Eye (tissue), 1 donor: ENCODE measurements at places on chromosomes 6 and 20.

- DNase-seq, result no peak
These were observed 29.0 kb downstream of the KCNG1 start for GRCh38 chr20:50993876-50994275.

- DNase-seq, result no peak
These were observed 121.2 kb downstream of the SGK1 start for GRCh38 chr6:134196568-134197193.

DNA sequence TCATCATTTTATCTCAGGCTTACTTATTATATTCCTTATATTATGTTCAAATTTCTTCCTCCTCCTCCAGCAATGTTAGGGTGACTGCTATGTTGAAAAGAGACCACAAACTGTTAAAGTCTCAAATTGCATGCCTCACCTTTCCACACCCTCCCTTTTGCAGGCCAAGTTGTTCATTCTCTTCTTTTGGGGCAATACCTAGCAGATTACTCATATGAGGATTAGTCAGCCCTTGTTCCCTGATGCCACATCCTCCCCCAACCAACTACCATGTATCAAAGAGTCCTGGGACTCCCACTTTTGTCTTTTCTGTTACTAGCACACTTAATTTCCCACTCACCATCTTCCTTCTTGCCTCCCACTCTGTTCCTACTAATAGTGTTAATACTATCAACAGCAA is 434.7 kb downstream of the BCKDHB start:
- no peak for DNase-seq

DNA sequence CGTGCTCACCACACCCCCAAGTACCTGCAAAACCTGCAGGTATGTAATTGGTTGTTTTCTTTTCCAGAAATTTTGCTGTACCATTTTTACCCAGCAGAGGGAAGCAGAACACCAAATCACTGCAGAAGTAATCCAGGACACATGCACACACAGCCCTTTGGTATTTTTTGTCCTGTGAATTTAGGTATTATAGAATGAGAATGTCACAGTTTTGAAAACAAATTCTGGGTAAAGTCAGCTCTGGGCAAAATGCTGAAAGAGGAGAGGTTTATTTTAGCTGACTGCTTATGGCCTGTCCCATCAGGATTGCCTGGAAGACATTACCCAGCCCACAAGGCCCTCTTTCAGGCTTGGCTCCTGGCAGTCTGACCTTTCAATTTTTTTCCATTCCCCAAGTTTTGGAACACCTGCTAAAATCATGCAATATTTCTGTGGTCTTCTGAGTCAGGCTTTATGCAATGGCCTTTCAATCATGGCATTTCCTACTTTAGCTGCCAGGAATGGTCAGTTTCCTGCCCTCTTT is 3.5 kb upstream of the EFHC1 start:
- DNase-seq, result peak; percentile 89

DNA sequence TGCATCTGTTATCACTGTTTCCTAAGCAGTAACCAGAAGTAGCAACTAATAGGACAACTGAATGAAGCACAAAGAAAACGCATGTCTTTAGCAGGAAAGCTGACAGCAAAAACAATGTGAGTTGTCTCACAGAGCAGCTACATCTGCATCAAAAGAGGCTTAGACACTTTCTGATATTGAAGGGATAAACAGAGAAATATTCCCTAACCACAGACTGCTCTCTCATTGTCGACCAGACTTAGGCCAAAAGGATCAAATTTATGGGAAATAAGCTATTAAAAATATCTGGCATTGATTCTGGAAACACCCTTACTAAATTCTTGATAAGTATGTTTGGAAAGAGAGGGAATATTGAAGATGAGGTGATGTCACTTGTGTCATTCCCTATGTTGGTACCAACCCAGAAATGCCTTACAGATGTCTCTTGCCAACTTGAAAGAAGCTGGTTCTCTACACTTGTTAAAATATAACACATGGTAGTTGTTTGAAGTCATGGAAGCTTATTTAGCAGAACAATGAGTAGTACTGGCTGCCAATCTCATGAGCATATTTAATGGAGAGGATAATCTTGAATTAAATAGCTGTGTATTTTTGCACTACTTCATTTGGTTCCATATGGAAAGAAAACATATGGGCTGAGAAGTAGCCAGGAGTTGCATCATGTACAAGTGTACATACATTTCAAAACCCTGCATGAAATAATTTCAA is 929.3 kb upstream of the MAN1A1 start:
- peak; percentile 47 for DNase-seq

DNA sequence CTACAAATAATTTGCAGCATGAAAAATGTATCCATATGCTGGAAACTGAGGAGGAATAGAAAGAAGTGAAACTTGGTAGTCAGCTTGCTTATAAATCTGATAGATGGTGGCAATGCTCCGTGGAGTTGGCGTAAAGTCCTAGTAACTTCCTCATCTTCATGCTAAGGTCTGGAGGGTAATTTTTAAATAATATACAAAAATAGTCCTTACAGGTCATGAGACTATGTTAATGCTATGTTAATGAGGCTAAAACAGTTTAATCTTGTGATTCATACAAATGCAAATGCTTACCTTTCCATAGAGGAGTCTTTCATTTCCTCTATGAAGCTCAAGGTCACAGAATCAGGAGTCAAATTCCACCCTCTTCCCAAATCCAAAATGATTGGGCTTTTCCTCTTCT is 9.4 kb upstream of the CRIP3 start:
- DNase-seq, result no peak

DNA sequence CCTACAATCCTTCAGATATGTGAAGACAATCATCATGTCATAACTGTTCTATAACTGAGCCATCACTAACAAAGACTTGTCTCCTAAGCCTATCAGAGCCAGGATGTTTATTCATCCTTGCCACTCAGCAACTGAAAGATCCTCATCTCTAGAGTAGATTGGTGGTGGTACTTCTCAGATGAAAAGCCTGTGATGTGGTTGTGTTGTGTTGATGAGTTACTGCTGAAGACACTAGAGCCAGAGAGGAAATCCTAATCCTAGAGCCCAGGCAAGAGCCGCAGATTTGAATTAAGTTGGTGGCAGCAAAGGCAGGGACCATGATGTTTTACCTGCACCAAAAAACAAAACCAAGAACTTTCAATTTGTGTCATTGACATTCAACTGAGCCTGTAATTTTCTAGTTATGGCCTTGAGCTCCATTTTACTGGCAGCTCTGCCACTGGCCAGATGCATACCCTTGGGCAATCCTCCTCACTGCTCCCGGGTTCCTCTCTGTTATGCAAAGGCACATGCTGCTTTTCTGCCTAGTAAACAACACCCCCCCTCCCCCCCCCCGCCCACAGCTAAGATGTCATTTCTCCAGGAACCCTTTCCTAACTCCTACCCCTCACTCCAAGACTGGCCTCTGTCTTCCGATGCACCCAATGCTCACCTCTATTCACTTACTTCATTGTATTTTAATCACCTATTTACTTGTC is 50.2 kb upstream of the REV3L start:
- no peak for DNase-seq

- peak; percentile 72 for DNase-seq
These were observed 78.6 kb upstream of the AKAP12 start for GRCh38 chr6:151160929-151161757.

DNA sequence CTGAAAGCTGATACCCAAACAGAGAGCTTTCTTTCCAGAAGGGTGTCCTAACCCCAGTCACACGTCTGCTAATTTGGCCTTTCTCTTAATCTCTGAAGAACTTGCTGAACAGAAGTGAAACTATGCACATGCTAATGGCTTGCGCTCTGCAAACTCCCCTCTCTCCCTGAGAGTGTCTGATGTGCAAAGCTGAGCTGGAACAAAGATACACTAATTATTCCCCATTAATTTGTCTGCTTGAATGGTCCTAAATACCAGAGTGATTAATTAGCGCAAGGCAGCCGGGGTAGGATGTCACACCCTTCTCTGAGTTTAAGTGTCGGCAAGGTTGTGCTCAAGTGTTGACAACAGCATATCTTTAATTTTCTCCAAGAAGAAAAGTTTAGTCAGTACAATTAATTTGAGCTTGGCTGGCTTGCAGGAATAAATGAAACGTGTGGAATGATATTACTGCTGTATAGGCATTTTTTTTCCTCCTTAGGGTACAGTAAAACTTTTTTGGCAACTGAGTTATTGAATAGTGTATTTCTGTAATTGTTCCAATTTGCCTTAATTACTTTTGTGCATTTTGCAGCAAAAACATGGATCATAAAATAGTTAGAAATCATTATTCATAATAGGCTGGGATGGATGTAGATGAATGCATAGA is 715.9 kb upstream of the POU3F2 start:
- peak; percentile 68 for DNase-seq

GRCh38 chr20:49948809-49949507 is 12.8 kb downstream of the RNF114 start:
- DNase-seq, result no peak

DNA sequence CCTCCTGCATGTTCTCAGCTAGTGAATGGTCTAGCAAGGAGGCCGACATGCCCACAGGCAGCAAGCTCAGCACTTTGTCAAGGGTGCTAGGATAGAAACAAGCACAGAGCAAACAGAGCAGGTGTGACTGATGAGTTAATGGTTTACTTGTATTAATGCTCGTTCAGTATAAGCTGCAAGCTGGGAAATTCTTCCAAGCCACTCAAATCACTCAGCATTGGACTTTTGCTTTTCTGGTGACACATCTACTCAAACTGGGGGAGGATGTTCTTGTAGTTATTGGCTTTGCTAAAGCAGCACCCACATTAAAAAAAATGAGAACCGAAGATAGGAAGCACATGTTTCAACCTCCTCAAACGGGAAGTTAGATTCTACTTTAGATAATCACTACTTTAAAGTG is 43.1 kb upstream of the NEDD9 start:
- no peak for DNase-seq

DNA sequence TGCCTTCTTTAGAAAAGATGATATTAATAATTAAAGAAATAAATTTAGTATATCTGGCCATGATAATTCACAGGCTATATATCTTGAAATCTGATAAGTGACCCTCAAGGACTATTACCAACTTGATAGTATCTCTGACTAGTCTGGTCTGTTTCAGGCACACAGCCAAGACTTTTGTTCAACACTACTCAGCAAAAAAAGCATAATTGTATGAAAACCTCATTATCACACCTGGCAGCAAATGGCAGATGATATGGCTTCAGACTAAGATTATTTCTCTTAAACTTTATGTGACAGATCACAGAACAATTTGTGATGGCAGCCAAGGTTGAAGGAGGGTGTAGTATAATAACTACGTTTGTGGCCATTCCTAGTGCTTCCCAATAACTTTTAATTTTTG is 114.7 kb downstream of the RWDD2A start:
- DNase-seq, result no peak

DNA sequence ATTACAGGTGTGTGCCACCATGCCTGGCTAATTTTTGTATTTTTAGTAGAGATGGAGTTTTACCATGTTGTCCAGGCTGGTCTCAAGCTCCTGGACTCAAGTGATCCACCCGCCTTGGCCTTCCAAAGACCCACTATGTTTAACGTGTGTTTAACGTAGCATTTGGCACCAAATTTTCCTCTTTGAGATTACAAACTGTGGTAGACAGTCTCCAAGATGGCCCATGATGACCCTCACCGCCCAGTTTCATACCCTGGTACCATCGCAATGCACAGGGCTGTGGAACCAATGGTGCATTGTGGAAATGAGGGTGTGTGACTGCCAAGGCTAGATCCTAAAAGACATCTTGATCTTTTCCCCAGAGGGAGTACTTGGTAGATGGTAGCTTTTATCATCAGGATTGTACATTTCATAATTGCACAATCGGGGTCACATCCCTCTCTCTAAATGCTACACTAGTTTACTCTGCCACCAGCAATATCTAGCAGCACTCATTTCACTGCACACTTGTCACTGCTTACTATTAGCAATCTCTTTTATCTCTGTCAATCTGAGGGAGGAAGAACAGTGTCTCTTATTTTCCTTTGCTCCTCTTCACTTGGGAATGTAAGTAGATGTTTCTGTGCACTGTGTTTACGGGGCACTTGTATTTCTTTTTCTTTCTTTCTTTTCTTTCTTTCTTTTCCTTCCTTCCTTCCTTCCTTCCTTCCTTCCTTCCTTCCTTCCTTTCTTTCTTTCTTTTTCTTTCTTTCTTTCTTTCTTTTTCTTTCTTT is 96.9 kb downstream of the NOL4L start:
- no peak for DNase-seq

DNA sequence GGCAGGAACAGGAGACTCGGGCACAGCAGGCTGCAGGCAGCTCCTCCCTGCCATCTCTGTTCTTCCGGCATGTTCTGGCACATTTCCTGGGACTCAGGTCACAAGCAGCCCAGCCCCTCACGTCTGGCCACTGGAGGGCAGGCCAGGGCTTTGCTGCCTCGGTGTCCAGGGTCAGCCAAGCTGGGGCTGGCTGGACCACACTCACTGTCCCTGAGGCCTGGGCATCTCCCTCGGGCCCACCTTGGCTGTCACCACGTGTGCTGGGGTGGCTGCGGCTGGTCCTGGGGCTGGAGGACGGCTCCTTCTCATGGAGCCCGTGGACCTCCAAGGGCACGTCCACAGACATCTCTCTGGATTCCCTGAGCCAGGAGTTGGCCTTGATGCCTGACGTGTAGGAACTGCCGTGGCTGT is 18.5 kb downstream of the FRMD1 start:
- peak; percentile 77 for DNase-seq

DNA sequence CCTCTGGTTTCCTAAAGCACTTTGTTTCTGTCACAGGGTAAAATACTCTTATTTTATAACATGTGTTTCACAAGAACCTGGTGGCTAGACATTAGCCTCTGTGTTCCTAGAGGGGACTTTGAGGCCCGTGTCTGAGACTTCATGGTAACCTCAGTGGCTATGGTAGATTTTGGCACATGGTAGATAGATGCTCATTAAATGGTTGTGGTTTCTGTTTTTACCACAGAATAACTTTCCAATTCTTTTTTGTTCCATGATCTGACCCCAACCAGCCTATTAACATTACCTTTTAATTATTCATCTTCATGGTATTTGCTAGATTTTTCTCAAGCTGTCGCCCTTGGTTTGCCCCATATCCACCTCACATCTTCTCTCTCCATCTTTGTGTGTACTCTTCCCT is 34.3 kb downstream of the CCN2 start:
- DNase-seq, result no peak

DNA sequence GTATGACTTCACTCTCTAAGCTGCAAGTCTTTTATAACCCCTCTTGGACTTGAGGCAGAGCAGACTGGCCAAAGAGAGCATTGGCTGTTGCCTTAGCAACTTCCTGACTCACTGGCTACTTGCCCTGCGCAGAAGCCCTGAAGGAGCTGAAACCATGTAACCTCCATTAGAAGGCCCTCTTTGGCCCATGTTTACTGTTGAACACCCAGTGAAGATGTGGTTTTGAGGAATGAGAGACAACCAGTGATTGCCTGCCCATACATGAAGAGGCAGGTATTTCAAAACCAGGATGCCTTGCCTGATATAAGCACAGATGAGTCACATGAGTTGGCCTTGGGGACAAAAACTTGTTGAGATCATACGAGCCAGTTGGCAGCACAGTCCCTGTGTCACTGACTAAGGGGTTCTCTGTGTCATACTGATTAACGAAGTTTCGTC is 182.5 kb downstream of the EDN1 start:
- no peak for DNase-seq

GRCh38 chr6:20583444-20583800 is 49.2 kb downstream of the CDKAL1 start:
- no peak for DNase-seq

GRCh38 chr20:56439771-56440291 is 27.8 kb downstream of the CASS4 start:
- DNase-seq, result peak; percentile 51

- DNase-seq, result no peak
These were observed 121.2 kb upstream of the UST start for GRCh38 chr6:148625609-148626008.
